ENCODE measurements at places on chromosomes 6 and 20. TPM values are rescaled to one million over a fixed set of nuclear protein-coding genes. Genes with fewer than 3 reads are reported as not detected.

Gene RIMS4
- not detected for total RNA-seq

Gene GUCA1A
- total RNA-seq = not detected

Gene CFAP61
- 0.13 TPM for total RNA-seq

Gene WFDC2
- total RNA-seq = not detected

Gene FAM209B
- not detected for total RNA-seq

Gene KIAA0408
- total RNA-seq = 2.4 TPM

Gene XKR7
- not detected for total RNA-seq

Gene LYRM2
- total RNA-seq = 22.6 TPM

Gene CST5
- not detected for total RNA-seq

Gene STMND1
- not detected for total RNA-seq

Gene PHACTR1
- total RNA-seq = 1.2 TPM

Gene JPH2
- 0.37 TPM for total RNA-seq

Gene PRDM13
- total RNA-seq = not detected

Gene TMEM217
- total RNA-seq = 1.8 TPM

Gene SLC13A3
- total RNA-seq = 1.5 TPM

Gene IMPG1
- not detected for total RNA-seq

Gene PROCR
- 125 TPM for total RNA-seq

Gene TUBB1
- under 0.01 TPM for total RNA-seq

Gene AARS2
- total RNA-seq = 7.4 TPM

Gene HSPA1L
- total RNA-seq = 1.5 TPM

Gene DHX35
- total RNA-seq = 7.8 TPM

Gene SLC32A1
- total RNA-seq = not detected

Gene BEND3
- total RNA-seq = 0.93 TPM

Gene TFAP2C
- total RNA-seq = not detected

Gene RSPH4A
- total RNA-seq = 0.19 TPM

Gene POM121L2
- not detected for total RNA-seq

Gene EBF4
- total RNA-seq = 0.25 TPM

Gene NFATC2
- 0.26 TPM for total RNA-seq

Gene POU5F1
- total RNA-seq = 0.13 TPM

Gene MLIP
- total RNA-seq = 0.19 TPM

Gene BIRC7
- 0.06 TPM for total RNA-seq

Gene CTSZ
- total RNA-seq = 297 TPM

Gene ADGB
- total RNA-seq = not detected

Gene HSPA12B
- 0.31 TPM for total RNA-seq

Gene MRAP2
- total RNA-seq = 1.5 TPM

Gene SAPCD1
- 1.9 TPM for total RNA-seq

Gene C4B
- 4.8 TPM for total RNA-seq

Gene TFAP2D
- total RNA-seq = 0.26 TPM

Gene EPB41L2
- total RNA-seq = 122 TPM

Gene MAPK13
- 2.8 TPM for total RNA-seq

Gene PDYN
- total RNA-seq = not detected

Gene HLA-DRA
- not detected for total RNA-seq

Gene KIF13A
- 118 TPM for total RNA-seq

Gene UBE2J1
- 31.3 TPM for total RNA-seq

Gene MARCKS
- total RNA-seq = 74.2 TPM

Gene DBNDD2
- 7.1 TPM for total RNA-seq

Gene ISM1
- total RNA-seq = 0.06 TPM

All from aortic smooth muscle cell (primary cell).